Naive thymus-derived CD4-positive, alpha-beta T cell (primary cell): ENCODE measurements at places on chromosomes 12 and 14. TPM values are rescaled to one million over a fixed set of nuclear protein-coding genes. Genes with fewer than 3 reads are reported as not detected.

The AJUBA gene
- total RNA-seq, result 1.4 TPM in 2 replicates

The RFX4 gene
- total RNA-seq, result not detected

DNA sequence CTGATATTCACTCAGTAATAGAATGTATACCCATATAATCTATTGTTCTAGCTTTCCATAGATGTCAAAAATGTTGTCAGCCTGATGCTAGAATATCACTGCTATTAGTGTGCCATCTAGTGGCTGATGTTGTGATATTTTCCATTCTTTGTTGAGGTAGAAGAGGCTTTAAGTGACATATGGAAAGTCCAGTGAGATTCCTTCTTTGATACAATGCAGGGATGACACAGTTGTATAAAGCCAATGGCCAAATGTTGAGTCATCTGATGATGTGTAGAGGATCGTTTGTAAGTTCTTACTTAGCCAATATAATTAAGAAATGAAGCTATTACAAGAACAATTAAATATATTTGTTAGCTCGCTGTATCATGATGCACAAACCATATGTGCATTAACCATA is 58.1 kb upstream of the PCED1B start:
- DNase-seq, result no peak
- H3K27me3 ChIP-seq, result no peaks in the 10 kb centered on the region
- no peaks in the 10 kb centered on the region for H3K36me3 ChIP-seq
- no peak overlapping the region for H3K27ac ChIP-seq
- no peaks in the 10 kb centered on the region for H3K4me1 ChIP-seq

DNA sequence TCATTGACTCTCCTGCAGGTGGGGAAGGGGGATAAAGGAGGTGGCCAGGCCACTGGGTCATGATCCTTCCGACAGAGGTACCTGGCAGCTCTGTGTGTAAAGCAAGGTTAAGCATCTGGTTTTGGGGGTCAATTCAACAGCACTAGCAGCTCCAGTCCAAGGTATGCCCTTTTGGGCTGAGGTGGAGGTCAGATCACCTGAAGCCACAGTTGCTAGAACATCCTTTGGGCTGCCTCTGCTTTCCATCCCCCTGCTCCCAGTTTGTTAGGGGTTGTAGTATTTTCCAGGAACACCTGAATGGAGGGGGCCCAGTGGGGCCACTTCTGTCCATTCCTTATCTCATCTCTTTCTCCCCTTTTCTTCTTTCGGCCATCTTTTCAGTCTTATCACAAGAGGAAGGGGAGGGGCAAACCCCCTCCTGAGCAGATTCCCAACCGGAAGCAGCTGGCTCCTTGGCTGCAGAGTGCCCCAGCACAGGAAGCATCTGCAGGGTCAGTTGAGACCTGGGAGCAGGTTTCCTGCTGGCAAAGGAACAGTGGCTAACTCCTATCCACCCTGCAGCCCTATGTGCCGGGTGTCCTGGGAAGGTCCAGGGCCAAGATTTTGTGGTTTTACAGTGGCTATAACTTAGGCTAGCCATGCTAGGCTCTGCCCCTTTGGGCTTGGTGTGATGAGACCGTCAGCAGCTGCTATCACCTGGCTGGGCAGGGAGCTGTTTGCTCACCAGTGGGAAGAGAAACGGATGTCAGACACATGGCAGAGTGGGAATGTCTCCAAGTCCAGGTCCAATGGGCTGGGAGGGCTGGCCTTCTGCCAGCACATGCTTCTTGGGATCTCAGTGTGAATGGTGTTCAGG is 40.2 kb downstream of the SH2B3 start:
- no peak for DNase-seq
- peaks cover 34% of the 10 kb centered on the region for H3K4me1 ChIP-seq
- peak overlapping the region; percentile 77 for H3K27ac ChIP-seq
- H3K27me3 ChIP-seq, result no peaks in the 10 kb centered on the region
- H3K4me3 ChIP-seq, result no peak overlapping the region

- H3K27ac ChIP-seq, result no peak overlapping the region
- H3K27me3 ChIP-seq, result no peaks in the 10 kb centered on the region
- H3K36me3 ChIP-seq, result no peaks in the 10 kb centered on the region
- H3K4me1 ChIP-seq, result peaks cover 7% of the 10 kb centered on the region
- no peak for DNase-seq
- H3K4me3 ChIP-seq, result no peak overlapping the region
These were observed 154.0 kb upstream of the SSTR1 start for GRCh38 chr14:38053666-38054065.

- no peak overlapping the region for H3K27ac ChIP-seq
- no peaks in the 10 kb centered on the region for H3K4me1 ChIP-seq
- H3K27me3 ChIP-seq, result no peaks in the 10 kb centered on the region
- no peak overlapping the region for H3K4me3 ChIP-seq
- H3K36me3 ChIP-seq, result no peaks in the 10 kb centered on the region
These were observed 190.5 kb upstream of the PLXNC1 start for GRCh38 chr12:93957870-93958269.

- H3K36me3 ChIP-seq, result no peaks in the 10 kb centered on the region
- no peak overlapping the region for H3K4me3 ChIP-seq
- H3K4me1 ChIP-seq, result no peaks in the 10 kb centered on the region
- H3K27me3 ChIP-seq, result no peaks in the 10 kb centered on the region
These were observed 533.3 kb upstream of the MIS18BP1 start for GRCh38 chr14:45786266-45786665.

- H3K27me3 ChIP-seq, result no peaks in the 10 kb centered on the region
- H3K4me3 ChIP-seq, result no peak overlapping the region
These were observed 77.7 kb downstream of the MAP1LC3B2 start for GRCh38 chr12:116636608-116637519.

GRCh38 chr14:24895243-24895583 is 154.7 kb downstream of the STXBP6 start:
- DNase-seq, result no peak
- H3K4me1 ChIP-seq, result no peaks in the 10 kb centered on the region
- H3K4me3 ChIP-seq, result no peak overlapping the region

- no peaks in the 10 kb centered on the region for H3K27me3 ChIP-seq
- no peak overlapping the region for H3K4me3 ChIP-seq
- no peak overlapping the region for H3K27ac ChIP-seq
- no peak for DNase-seq
- no peaks in the 10 kb centered on the region for H3K36me3 ChIP-seq
These were observed 33.9 kb upstream of the CDKN3 start for GRCh38 chr14:54362759-54363437.

DNA sequence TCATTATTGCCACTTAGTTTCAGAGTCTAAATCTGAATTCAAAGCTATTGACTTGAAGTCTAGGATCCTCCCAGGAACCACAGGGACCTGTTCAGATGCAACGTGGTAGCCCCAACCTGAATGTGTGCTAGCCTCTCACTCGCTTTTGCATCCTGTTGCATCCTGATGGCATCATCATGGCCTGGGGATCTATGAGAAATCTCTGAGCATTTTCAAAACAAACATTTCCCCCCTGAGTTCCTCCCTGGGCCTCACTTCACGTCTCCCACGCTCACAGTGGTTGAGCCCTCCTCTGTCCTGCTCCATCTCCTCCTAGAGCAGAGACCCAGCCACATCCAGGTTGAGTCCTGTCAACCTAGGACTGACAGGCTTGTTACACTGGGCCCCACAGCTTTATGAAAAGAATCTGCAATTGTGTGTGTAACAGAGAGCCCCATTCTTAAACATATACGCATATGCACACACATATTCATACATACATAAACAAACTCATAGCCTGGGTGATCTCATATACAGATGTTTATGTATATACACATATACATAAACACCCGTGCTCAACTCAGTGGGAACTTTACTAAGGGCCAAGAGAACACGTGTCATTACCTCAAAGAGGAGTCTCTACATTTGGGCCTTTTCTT is 5.4 kb upstream of the KRT72 start:
- no peak for DNase-seq
- peak overlapping the region; percentile 79 for H3K27ac ChIP-seq
- no peak overlapping the region for H3K4me3 ChIP-seq
- no peaks in the 10 kb centered on the region for H3K36me3 ChIP-seq
- H3K4me1 ChIP-seq, result peaks cover 94% of the 10 kb centered on the region

GRCh38 chr12:107302649-107303341 is 209.4 kb upstream of the CRY1 start:
- H3K27ac ChIP-seq, result no peak overlapping the region
- DNase-seq, result no peak
- H3K4me3 ChIP-seq, result no peak overlapping the region
- H3K36me3 ChIP-seq, result no peaks in the 10 kb centered on the region
- no peaks in the 10 kb centered on the region for H3K4me1 ChIP-seq

GRCh38 chr12:49557917-49558215 is 10.1 kb downstream of the MCRS1 start:
- DNase-seq, result no peak
- no peak overlapping the region for H3K27ac ChIP-seq
- H3K36me3 ChIP-seq, result peaks cover 72% of the 10 kb centered on the region
- H3K27me3 ChIP-seq, result no peaks in the 10 kb centered on the region
- no peaks in the 10 kb centered on the region for H3K4me1 ChIP-seq

DNA sequence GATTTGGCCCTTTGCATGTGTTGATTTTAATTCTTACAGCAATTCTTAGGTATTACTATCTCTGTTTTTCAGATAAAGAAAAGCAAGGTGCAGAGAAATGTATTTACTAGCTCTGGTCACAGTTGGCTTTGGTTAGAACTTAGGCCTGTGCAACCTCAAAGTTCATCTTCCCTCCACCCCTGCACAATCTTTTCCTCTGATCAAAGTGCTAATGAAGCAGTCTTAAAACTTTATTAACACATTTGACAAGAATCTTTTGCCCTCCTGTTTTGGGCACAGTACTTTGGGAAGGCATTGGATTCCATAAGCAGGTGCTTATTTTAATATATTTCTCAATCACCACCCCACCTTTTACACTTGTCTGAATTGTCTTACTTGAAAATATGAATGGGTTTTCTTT is 2.7 kb downstream of the IRAK4 start:
- H3K36me3 ChIP-seq, result no peaks in the 10 kb centered on the region
- no peak overlapping the region for H3K4me3 ChIP-seq
